CD4-positive, alpha-beta memory T cell (primary cell): ENCODE measurements at places on chromosomes 13 and 19. TPM values are rescaled to one million over a fixed set of nuclear protein-coding genes. Genes with fewer than 3 reads are reported as not detected.

RGCC gene
- total RNA-seq: 154 TPM

MYADM gene
- total RNA-seq: 42.1 TPM

URI1 gene
- total RNA-seq: 91.7 TPM

UGGT2 gene
- not detected for total RNA-seq

ZNF540 gene
- 24.2 TPM for total RNA-seq

SIRT6 gene
- total RNA-seq: 27.0 TPM

SRRM5 gene
- 0.83 TPM for total RNA-seq

ANGPTL8 gene
- not detected for total RNA-seq

SGCG gene
- not detected for total RNA-seq

KLK15 gene
- not detected for total RNA-seq

NEK5 gene
- not detected for total RNA-seq

TEKTIP1 gene
- total RNA-seq: 8.1 TPM

ATG4D gene
- total RNA-seq: 51.5 TPM

CALR3 gene
- not detected for total RNA-seq

SCEL gene
- total RNA-seq: not detected

OR7D2 gene
- total RNA-seq: not detected

SMIM17 gene
- not detected for total RNA-seq

CEACAM3 gene
- not detected for total RNA-seq

HRC gene
- total RNA-seq: not detected

MYO16 gene
- total RNA-seq: 14.9 TPM

ZNF471 gene
- 1.7 TPM for total RNA-seq

FOXA3 gene
- not detected for total RNA-seq

C19orf38 gene
- 0.49 TPM for total RNA-seq

DKKL1 gene
- total RNA-seq: not detected

LENG9 gene
- total RNA-seq: 7.2 TPM

PALM3 gene
- total RNA-seq: not detected

IRS2 gene
- 20.9 TPM for total RNA-seq

VSTM2B gene
- total RNA-seq: not detected

ZNF160 gene
- total RNA-seq: 72.0 TPM

UNC13A gene
- total RNA-seq: 0.06 TPM

IPO5 gene
- total RNA-seq: 77.6 TPM

BSG gene
- total RNA-seq: 150 TPM

LHFPL6 gene
- not detected for total RNA-seq

GPR183 gene
- total RNA-seq: 203 TPM

RDH13 gene
- total RNA-seq: 23.9 TPM

CGB2 gene
- not detected for total RNA-seq

ZNF350 gene
- 37.0 TPM for total RNA-seq

LGALS4 gene
- 4.7 TPM for total RNA-seq

SBSN gene
- total RNA-seq: not detected

ZBTB32 gene
- total RNA-seq: 0.49 TPM

CRYL1 gene
- 22.1 TPM for total RNA-seq

MTMR6 gene
- total RNA-seq: 18.9 TPM

PEX11G gene
- 0.64 TPM for total RNA-seq

PCID2 gene
- 79.8 TPM for total RNA-seq

CAMSAP3 gene
- total RNA-seq: 0.19 TPM

ZNF737 gene
- total RNA-seq: 44.7 TPM

ZNF284 gene
- total RNA-seq: 5.4 TPM

LILRB2 gene
- 1.2 TPM for total RNA-seq

PNMA8B gene
- total RNA-seq: 1.2 TPM

KCNJ14 gene
- 2.5 TPM for total RNA-seq

CGB5 gene
- total RNA-seq: not detected

CEBPA gene
- total RNA-seq: 2.3 TPM

GPR4 gene
- not detected for total RNA-seq

GRK1 gene
- not detected for total RNA-seq
